GM23248 (cell line): ENCODE measurements at places on chromosomes 3 and 15. TPM values are rescaled to one million over a fixed set of nuclear protein-coding genes. Genes with fewer than 3 reads are reported as not detected.

GRCh38 chr3:123692041-123692440, 107.2 kb upstream of the HACD2 start:
- DNase-seq, result peak; percentile 49

DNA sequence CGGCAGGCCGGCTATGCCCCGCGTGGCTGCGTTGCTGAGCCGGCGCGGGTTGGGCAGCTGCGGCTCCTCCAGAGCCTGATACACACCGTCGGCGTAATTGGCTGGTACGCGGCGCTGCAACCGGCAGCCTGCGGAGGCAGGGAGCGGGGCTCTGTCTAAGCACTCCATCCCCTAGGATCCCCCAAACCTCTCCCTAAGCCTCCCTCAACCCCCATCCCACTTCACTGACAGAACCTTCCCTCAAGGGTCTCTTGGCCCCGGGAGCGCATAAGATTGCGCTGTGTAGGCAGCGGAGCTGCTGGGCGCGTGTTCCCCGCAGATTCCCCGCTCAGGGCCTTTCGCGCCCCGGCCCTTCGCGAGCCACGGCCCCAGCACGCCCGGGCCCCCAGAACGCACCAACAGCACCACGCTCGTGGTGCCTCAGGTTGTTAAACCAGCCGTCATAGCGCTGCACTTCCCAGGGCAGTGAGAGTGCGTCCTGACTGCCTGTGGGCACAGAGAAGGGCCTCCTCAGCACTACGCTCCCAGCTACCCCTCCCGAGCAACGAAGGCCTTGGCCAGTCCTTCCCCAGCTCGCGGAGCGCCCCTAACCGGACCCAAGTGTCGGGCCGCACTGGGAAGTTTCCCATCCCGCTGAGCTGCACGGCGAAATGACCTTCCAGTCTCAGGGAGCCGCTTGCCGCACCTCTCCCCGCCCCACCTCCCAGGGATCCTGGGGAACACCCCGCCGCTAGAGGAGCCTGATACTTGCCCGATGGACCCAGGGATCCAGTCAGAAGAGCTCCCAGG, 1.2 kb downstream of the DUOX2 start:
- peak; percentile 38 for DNase-seq

DNA sequence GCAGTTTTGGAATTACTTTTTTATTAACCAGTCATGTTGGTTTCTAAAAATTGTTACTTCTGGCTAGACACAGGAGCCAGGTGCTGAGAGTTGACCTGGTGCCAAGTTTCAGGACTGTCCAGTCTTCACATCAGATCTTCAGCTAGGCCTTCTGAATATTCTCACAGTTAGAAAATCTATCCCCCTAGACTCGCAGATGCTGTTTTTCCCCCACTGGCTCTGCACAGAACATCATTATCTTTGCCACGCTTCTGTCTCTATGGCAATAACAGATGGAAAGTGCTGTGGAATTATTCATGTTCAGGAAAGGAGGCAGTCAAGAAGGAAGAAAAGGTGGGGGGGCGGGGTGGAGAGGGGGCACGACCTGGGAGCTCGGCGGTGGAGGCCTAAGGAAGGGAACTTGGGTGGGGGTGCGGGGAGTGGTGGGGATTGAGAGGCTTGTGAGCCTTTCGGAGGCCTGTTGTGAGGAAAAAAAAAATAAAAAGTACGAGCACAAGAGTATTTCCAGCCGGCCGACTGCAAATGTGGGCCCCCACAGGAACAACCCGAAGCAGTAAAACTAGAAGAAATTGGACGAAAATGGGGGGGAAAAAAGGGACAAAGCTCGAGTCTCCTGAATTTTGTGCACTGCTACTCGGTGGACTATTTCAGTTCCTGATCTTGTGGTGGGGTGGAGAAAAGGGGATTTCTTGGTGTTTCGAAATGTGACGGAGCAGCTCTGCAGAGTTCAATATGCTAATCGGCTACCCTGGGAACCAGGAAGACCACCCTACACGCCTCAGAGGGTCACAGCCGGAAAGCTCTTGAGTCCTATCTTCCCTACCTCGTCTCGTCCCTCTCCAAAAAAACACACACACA, 1.5 kb upstream of the SKIL start:
- peak; percentile 72 for DNase-seq

- DNase-seq, result no peak
These were observed 6.4 kb upstream of the STRA6 start for GRCh38 chr15:74208901-74209559.

- peak; percentile 62 for DNase-seq
These were observed 19.7 kb upstream of the CGNL1 start for GRCh38 chr15:57356636-57357035.

DNA sequence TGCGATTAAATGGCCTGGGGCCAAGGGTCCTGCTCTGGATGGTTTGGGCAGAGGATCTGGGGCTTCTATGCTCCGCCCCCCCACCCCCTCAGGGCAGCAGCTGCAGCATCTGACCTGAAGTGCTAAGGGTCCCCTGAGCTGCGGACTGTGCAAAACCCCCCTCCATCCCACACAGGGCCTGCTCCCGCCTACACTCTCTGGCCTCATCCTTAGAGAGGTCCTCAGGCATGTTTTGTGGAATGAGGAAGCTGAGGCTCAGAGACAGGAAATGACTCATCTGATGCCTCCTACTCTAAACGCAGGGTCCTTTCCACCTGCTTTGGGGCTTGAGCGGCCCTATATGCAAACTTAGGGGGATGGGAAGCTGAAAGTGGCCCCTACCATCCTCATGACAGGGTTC, 59.5 kb upstream of the CTSH start:
- peak; percentile 72 for DNase-seq

DNA sequence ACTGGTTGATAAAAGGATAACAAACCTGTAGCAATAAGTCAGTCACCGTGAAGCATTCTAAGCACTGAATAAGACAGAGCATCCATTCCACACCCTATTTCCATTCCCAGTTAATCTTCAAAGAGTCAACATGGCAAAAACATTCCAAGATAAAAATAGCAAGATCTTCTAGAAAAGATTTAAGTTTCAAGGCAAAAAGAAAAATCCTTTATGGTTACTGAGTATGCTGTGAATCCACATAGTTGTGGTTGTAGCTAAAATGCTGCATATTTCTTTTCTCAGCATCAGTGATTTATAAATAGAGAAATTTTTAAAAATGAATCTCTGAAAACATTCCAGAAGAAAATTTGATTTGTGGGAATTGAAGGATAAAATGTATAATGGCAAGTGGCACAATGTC, 21.1 kb downstream of the GAP43 start:
- no peak for DNase-seq

DNA sequence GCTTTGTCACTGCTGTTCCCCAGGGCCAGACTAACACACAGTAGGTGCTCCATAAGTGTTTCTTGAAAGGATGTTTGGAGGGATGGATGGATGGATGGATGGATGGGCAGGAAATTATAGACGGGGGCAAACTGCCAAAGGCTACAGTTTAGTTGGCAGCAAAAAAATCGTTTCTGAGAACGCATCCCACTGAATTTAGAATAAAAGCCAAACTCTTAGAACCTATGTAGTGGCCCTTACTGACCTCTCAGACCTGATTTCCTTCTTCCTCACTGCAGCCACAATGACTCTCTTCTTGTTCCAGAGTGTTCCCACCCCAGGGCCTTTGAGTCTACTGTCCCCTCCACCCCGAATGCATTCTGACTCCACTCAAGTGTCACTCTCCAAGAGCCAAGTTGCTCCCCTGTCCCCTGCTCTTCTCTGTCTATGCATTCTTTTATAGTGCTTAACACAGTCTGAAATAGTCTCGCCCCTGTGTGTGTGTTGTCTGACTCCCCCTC, 5.2 kb upstream of the GATA2 start:
- no peak for DNase-seq

DNA sequence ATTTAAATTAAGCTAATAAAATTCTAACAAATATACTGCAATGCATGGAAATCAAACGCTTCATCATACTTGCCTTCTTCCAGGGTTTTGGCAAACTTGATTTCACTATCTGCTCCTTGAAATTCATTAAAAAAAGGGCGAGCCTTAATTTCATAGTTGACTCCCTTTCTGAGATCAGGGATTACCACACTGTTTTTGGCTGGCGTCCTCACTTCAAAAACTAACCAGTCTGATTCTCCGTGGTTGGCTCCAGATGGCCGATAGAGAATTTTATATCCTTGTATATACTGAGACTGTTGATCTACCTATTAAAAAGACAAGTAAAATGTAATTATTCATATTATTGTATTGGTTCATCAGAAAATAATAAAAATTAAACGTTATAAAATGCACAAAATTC, 1106.8 kb downstream of the ROBO1 start:
- DNase-seq, result peak; percentile 43

DNA sequence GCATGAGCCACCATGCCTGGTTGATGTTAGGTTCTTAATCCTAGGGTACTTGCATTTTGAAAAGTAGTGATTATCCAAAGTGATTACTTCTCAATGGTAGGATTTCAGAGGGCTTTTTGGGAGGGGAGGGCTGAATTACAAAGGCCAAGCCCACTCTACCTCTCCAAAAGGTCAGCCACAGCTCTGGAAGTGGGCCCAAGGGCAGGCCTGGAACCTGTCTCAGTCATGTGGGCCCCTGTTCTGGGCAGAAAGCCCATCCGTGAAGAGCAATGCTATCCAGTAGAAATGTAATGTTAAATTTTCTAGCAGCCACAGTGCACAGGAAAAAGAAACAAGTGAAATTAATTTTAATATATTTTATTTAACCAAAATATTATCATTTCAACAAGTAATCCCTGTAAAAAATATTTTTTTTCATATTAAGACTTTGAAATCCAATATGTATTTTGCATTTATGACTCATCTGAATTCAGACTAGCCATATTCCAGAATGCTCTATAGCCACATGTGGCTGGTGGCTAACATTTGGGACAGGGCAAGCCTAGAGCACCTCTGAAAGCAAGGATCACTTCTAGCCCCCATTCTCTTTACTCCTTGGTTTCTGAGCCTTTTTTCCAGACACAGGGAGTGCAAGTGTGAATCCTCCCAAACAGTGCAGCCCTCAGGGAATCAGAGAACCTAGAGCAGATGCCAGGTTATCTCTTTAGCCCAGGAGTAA, 16.8 kb downstream of the RFT1 start:
- DNase-seq, result no peak

DNA sequence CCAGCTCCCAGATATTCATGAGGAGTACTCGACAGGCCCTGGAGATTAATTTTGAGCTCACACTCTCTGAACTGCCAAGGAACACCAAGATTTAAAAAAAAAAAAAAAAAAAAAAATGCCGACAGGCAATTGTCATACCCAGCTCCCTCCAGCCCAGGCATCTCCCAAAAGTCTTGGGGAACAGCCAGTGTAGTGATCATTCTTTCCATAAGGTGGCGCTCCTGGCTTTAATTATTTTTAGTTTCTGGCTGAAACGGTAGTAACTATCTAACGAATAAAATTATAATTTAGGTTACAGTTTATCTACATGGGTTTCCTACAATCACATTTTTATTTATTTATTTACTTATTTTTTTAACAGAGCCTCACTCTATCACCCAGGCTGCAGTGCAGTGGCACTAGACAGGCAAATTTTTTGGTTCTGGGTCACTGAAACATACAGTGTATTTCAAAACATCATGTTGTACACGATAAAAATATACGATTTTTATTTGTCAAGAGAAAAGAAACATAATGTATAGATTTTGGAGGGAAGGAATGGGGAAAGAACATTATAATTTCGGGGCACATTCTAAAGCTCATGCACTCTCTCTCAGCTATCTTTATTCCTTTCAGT, 157.3 kb downstream of the ADAMTS9 start:
- DNase-seq, result peak; percentile 78

DNA sequence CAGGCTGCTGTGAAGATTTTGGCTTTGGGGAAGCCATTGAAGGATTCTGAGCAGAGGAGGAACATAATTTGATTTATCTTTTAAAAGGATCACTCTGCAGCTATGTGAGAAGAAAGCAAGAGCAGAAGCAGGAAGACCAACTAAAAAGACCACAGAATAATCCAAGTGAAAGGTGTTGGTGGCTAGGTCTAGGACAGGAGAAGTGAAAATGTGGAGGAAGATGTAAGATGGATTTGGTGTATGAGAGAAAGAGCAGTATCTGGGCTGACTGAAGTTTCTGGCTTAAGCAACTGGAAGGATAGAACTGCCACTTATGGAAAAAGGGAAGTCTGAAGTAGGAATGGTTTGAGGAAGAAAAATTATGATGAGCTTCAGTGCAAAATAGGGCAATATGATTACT, 62.0 kb downstream of the SFMBT1 start:
- no peak for DNase-seq

GRCh38 chr3:143291836-143292447, 172.4 kb downstream of the CHST2 start:
- no peak for DNase-seq

DNA sequence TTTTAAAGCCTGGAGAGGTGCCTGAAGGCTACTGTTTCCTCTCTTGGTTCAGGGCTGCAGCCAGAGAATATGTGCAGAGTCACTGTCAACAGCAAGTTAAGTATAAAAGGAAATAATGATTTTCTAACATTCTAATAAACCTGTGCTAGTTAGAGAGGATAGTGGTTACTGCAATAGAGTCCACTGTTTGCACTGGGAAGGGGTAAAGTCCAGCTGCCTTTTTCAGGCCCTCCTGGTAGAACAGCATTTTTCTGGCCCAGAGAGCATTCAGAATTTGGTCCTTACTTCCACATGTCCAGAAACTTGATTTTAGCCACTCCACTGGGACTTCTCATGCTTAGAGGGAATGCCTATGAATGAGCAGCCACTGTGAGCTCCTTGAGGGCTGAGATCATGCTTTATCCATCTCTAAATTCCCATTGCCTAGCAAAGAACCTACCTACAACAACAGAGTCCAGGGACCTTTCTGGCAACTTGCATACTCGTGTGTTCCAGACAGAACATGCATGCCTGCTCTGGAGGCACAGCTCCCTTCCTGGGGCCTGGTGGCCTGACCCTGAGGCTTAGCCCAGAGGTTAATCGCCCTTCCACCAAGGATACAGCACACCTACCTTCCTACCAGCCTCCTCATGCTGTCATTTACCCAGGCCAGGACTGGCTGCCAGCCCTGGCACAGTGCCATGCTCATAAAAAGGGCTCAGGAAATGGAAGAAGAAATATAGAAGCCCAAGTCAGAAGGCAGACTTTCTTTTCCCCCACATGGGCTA, 50.3 kb upstream of the ATP13A3 start:
- peak; percentile 20 for DNase-seq

- no peak for DNase-seq
These were observed 48.6 kb upstream of the SMAD6 start for GRCh38 chr15:66653398-66653797.

- DNase-seq, result no peak
These were observed 25.9 kb upstream of the GP5 start for GRCh38 chr3:194424953-194425352.

GRCh38 chr15:68078365-68078764, 24.2 kb downstream of the PIAS1 start:
- no peak for DNase-seq

Gene CCR3
- total RNA-seq, result not detected in 2 replicates

Gene SLCO2A1
- 0.22 and 0.63 TPM in 2 replicates for total RNA-seq

Gene ZNF80
- not detected in 2 replicates for total RNA-seq

Gene SEMA3F
- total RNA-seq, result 3.2 and 3.5 TPM in 2 replicates

Gene IDH3A
- total RNA-seq, result 47.1 and 94.0 TPM in 2 replicates

Gene PFKFB4
- 12.6 and 15.3 TPM in 2 replicates for total RNA-seq
